Stimulated activated CD4-positive, alpha-beta T cell treated with anti-CD3 and anti-CD28 coated beads, TNF-alpha, amount 100 ng/mL, for 48 hours (primary cell): ENCODE measurements at places on chromosomes 1 and 21.

DNA sequence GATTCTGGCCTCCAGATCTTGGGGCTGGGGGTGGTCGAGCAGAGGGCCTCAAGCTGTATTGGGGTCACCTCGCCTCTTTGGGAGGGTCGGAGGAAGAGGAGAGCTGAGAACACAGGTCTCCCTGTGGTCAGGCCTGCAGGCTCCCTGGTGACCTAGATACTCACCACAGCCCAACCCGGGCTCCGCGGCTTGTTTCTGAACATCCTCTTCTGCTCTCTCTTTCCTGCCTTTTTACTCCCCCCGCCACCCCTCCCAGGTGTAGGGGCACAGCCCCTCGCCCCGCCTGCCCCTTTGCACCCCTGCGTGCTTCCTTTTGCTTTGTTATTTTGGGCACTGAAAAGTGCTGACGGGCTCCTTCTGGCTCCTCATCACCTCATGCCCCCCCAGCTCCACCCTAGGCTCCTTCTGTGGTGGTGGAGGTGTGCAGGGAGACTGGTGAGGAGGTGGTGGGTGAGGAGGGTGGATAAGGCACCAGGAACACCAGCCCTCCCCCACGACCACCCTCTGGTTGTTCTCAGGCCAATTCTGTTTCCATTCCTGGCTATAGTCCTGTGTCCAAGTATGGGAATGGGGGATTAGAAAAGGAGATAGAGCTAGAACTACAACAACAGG, 10.6 kb upstream of the LINGO4 start:
- no peak for DNase-seq

DNA sequence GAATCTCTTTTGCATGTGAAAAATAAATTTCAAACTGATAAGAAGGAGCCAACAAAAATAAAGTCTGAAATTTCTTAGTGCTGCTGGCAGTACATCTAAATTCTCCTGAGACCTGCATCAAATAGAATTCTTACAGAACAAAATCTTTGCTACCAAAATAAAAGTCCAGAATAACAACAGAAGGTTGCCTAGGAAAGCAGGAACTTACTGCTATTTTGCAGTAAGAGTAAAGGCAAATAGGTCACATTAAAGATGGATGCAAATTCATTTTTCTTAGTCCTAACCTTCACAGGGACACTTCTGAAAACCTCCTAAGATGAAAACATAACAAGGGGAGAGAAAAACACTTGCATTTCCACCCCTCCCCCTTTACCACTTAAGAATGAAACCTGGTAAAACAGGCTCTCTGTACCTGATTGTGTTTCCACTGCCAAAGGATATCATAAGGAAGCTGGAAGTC, 59.0 kb downstream of the RUSC1 start:
- DNase-seq = no peak

GRCh38 chr1:100927276-100927675, 31.4 kb downstream of the SLC30A7 start:
- no peak for DNase-seq

DNA sequence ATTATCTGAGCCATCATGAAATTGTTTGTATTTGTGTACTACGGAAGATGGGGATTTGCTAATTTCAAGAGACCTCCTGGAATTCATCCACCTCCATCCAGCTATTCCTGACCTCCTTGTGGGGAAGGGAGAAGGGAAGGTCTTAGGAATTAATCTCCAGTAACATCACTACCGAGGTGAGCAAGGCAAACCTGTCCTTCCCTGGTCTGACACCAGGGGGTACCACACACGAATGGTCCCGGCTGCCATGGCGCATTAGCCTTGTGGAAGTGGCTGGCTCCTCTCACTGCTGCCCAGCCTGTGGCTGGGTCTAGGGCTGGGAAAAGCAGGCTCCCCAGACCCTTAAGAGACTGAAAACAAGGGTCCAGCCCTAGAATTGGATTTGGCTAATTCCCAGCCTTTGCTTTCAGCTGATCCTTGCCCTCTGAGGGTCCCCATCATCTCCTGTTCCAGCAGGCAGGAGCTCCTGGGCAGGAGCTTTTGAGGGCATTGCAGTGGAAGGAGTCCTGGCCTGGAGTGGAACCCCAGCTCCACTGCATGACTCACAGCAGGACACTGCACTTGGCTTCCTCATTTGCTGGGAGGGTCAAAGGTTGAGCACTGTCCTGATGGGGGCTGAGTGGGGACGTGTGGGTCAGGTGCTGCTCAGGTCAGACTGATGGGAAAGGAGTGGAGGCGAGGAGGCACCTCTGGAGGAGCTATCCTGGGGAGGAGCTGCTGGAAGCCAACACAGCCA, 34.8 kb downstream of the RIMS3 start:
- no peak for DNase-seq

GRCh38 chr1:162530307-162530987, 31.1 kb upstream of the UAP1 start:
- DNase-seq = no peak

- DNase-seq = no peak
These were observed 36.4 kb upstream of the TRABD2B start for GRCh38 chr1:48033495-48034045.

- no peak for DNase-seq
These were observed 10.9 kb downstream of the PEAR1 start for GRCh38 chr1:156904187-156904959.

DNA sequence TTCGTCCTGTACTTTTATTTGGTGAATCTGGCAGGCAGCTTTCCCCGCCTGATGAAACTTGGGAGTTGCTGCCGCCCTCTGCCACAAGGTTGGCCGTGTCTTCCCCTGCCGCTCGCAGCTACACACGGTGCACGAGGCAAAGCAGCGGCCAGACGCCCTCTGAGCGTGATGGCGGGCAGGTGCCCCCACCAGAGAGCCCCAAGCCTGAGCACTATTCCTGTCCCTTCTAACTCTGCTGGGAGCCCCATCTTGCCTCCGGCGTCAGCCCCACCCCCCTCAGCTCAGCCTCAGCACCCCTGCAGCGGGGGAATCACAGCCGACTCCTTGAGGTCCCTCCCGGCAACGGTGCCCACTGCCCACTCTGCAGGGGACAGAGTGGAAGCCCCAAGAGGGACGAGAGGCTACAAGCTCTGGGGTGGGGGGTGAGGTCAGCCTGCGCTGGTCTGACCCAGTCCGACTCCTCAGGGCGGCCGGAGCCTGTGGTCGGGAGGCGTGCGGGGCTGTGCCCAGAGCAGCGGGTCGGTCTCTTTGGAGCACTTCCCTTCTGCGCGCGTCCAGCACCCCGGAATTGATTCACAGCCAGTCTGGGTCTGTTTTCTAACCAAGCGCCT, 41.3 kb downstream of the RIPK4 start:
- no peak for DNase-seq

DNA sequence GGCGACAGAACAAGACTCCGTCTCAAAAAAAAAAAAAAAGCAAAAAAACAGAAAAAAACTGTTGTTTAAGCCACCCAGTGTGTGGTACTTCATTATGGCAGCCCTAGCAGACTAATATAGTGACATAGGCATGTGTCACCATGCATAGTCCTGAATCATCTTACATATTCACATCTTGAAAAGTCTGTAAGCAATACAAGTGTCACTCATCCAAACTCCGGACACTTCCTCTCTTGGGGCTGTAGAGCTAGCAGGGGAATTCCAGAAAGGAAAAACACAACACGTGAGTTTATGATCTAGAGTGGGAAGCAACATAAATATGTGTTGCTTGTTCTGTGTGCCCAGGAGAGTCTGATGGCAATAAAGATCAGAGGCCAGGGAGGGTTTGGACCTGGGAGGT, 81.6 kb upstream of the KCNE2 start:
- DNase-seq = no peak

DNA sequence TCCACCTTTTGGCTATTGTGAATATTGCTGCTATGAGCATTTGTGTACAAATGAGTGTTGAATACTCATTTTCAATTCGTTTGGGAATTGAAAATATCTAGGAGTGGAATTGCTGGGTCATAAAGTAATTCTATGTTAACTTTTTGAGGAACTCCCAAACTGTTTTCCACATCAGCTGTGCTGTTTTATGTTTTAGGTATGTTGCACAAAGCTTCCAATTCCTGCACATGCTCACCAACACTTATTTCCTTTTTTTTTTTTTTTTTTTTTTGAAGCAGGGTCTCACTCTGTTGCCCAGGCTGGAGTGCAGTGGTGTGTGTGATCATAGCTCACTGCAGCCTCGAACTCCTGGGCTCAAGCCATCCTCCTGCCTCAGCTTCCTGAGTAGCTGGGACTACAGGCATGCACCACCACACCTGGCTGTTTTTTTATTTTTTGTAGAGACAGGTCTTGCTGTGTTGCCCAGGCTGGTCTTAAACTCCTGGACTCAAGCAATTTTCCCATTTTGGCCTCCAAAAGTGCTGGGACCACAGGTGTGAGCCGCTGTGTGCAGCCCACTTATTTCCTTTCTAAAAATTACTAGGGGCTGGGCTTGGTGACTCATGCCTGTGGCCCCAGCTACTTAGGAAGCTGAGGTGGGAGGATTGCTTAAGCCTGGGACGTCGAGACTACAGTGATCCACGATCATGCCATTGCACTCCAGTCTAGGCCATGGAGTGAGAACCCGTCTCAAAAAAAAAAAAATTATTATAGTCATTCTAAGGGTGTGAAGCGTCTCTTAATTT, 33.4 kb downstream of the TMCC2 start:
- DNase-seq = no peak

GRCh38 chr1:242448910-242449645, 75.4 kb downstream of the PLD5 start:
- DNase-seq = no peak

GRCh38 chr1:186915555-186915954, 86.8 kb downstream of the PLA2G4A start:
- no peak for DNase-seq

DNA sequence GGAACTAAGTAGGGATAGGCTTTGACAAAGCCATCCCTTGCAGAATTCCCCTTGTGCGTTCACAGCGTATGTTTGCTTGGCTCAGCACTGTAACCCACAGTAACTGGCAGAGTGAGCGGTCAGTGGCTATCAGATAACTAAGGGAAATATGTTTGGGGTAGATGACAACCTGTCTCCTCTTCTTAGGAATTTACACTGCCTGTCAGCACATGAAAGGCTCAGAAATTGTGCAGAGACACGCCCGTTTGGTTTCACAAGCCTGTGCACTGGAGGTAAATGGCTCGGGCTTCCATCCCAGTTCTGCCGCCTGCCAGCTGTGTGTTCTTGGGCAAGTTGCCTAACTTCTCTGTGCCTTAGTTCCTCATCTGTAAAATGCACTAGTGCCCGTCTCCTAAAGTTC, 101.2 kb downstream of the PRDM2 start:
- DNase-seq = no peak

DNA sequence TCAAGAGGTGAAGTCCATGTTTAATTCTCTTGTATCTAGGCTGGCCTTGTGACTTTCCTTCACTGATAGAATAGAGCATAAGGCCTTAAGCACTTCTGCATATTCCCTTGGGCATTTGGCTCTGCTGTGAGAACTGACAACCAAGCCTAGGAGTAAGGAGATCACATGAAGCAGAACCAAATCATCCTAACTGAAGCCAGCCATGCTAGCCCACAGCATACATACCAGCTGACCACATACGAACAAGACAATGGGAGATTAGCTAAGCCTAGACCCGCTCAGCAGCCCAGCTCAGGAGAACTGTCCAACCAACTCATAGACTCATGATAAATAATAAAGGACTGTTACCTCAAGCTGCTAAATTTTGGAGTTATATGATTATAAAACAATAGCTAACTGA, 114.6 kb upstream of the NEK7 start:
- no peak for DNase-seq

- no peak for DNase-seq
These were observed 9.4 kb downstream of the C1orf174 start for GRCh38 chr1:3890389-3891328.

DNA sequence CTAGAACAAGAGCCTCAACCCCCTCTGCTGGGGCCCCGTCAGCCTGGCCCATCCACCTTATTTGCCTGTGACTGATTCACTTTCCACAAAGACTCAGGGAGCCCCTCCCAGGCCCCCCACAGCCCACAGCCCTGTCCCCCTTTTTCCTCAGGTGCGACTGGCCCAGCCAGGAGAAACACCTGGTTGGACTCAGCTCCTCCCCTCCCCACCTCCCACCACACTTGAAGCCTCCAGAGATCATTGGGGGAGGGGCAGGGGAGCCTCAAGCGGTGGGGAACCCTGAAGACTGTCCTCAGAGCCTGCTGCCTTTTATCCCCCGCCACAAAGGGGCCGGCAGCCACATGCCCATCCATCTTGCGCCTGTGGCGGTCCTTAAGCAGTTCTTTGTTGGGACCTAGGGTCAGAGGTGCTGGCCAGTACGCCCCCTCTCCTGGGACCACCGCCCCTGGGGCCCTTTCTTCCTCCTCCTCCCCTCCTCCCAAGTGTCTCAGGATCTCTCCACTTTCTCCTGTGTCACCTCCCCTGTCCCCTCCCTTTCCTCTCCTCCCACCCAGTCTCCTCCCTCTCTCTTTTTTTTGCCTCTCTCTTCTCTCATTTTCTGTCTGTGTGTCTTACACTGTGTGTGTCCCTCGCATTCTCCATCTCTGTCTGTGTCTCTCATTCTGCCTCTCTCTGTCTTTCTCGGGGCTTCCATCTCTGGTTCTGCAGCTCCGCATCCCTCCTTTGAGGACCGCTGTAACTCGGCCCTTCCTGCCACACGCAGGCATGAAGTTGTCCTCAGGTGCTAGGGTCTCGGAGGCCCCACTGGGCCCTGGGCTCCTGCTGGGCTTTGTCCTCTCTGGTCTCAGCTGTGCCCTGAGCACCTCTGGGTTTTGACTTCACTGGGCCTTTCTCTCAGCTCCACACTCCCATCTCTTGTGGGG, 12.2 kb downstream of the CRABP2 start:
- no peak for DNase-seq

GRCh38 chr1:223405507-223405906, 12.3 kb downstream of the CCDC185 start:
- no peak for DNase-seq

DNA sequence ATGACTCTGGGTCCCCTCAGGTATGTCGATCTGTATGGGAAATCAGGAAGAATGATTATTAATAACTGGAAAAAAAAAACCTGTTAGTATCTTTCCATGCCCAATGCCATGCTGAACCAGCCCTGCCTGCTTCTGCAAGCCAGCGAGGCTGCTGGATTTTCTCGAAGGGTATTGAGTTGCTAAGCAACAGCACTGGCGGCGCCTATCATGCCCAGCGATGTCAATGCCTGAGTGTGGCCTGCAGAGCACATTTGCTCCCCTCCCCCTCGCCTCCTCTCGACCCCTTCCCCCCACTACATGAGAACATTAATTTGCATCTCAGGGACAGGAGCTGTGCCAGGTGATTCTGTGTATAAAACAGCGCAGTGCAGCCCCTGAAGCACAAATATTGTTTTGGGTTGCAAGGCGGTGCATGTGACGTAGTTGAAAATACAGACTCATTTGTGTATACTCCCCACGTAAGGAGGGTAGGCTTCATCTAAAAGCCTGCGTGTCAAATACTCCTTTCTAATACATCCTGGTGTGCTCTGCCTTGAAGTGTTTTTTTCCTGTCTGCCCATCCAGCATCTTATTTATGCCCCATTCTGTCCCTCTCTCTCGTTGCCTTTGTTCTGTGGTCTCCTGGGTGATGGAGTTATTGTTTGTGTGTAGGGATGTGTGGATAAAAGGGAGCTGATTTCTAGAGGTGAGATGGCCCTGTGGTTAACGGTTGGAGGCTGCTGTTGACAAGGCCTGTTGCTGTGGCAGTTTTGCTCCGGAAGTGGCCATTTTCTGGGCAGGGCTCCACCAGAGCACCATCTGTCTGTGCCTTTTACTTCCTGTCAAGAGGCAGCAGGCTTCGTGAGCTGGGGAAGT, 32.7 kb upstream of the ATP5PO start:
- peak; percentile 79 for DNase-seq
